Activated CD4-positive, alpha-beta T cell treated with anti-CD3 and anti-CD28 coated beads for 1 hour (primary cell): ENCODE measurements at places on chromosomes 3 and 15.

DNA sequence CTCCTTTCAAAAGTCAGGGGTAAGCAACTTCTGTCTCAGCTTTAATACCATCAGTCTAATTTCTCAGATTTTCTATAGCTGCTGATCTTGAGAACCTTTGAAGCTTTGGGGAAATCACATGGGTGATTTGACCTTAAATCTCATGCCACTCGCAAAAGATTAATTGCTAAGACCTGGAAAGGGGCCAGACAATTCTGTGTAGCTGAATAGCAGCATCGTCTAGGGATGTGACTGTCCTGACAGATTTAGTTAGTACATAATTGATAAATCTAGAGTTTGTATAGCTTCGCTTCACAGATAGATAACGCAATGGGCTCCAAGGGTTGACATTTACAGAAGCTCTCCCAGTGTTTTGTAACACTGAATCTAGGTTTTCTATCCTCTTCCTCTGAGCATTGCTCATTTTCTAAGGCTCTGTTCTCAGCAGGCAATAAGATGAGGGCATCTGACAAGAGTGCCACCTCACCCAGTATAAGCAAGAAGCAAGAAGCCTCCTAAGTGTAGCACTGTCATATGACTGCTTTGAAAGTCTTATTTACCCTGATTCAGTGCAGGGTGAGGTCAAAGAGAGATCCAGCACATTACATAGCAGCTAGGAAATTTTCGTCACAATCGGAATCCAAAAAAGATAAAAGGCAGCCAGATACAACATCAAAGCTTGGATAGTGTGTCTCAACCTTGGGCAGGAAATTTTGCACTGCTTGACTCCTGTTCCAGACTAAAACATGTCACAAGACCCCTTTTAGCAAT is 47.7 kb upstream of the DUT start:
- no peak for DNase-seq

- DNase-seq = no peak
Observed at GRCh38 chr15:91319371-91320059, 219.5 kb downstream of the SV2B start.

DNA sequence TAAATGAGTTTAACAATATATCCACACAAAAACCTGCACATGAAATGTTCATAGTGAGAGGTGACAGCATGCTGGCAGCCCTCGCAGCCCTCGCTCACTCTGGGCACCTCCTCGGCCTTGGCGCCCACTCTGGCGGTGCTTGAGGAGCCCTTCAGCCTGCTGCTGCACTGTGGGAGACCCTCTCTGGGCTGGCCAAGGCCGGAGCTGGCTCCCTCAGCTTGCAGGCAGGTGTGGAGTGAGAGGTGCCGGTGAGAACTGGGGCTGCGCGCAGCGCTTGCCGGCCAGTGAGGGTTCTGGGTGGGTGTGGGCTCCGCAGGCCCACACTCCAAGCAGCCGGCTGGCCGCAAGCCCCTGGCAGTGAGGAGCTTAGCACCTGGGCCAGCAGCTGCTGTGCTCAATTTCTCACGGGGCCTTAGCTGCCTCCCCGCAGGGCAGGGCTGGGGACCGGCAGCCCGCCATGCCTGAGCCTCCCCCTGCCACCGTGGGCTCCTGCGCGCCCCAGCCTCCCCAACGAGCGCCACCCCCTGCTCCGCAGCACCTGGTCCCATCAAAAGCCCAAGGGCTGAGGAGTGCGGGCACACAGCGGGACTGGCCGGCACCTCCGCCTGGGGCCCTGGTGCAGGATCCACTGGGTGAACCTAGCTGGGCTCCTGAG is 3.4 kb downstream of the CCDC13 start:
- no peak for DNase-seq

GRCh38 chr15:72169921-72170611 is 27.5 kb downstream of the GRAMD2A start:
- no peak for DNase-seq

DNA sequence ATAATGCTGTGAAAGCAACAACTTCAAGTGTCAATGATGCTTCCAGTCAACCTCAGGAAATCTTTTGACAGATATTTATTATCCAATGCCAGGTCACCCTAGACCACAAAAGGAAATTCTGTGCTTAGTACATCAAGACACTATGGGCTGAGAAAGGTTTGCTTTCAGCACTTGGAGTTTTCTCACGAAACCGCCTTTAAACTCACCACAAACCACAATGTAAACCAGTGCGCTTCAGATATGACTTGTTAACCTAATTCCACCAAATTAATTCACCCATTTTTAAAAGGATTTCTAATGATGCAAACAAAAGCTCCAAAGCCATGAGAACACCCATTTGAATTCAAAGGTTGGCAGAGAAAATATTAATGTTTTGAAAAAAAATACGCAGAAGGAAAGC is 292.9 kb upstream of the NR2F2 start:
- no peak for DNase-seq

- no peak for DNase-seq
Observed at GRCh38 chr15:98952381-98952803, 55.2 kb downstream of the PGPEP1L start.

DNA sequence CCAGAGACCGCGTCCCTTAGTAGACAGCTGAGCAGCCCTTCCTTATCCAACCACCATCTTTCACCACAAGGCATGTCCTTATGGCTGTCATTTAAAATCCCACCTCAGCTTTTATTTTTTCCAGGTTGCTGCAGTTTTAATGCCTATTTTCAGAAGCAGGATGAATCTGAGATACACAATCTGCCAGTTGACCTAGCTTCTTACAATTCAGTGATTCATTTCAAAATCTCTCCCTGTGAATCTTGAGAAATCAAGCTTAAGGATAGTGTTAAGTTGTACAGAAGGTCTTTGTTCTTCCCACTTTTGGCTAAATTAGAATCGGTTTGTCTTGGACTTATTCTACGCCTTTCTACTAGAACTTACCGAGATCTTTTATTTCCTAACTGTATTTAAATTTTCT is 522.3 kb upstream of the CFAP20DC start:
- DNase-seq = no peak

GRCh38 chr3:188822004-188822403 is 349.8 kb upstream of the TPRG1 start:
- DNase-seq = no peak

DNA sequence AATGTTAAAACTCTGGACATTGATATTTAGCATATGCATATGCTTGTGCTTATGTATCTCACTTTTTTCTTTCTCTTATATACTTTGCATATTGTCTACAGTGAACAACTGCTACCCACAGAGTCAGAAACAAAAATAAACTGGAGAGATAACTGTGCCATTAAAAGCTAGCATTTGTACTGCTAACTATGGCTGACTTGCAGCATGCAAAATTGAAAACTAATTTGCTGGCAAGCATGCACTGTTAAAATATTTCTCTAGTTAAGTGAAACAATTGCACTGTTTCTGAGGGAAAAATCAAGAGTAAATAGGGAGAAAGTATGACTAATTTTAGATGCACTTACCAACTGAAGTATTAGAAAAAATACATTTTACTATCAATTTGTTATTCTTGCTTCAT is 177.8 kb downstream of the CBLB start:
- DNase-seq = no peak

- no peak for DNase-seq
Observed at GRCh38 chr3:146326875-146327543, 76.1 kb upstream of the PLSCR4 start.

- DNase-seq = no peak
Observed at GRCh38 chr15:58361273-58361759, 70.5 kb upstream of the LIPC start.

GRCh38 chr3:106877627-106878026 is 499.6 kb upstream of the CCDC54 start:
- no peak for DNase-seq

GRCh38 chr15:60844511-60845174 is 365.7 kb upstream of the ICE2 start:
- peak; percentile 42 for DNase-seq

- DNase-seq = no peak
Observed at GRCh38 chr15:57773051-57773450, 66.5 kb downstream of the POLR2M start.

GRCh38 chr15:69606144-69606543 is 153.5 kb downstream of the RPLP1 start:
- DNase-seq = no peak

- DNase-seq = no peak
Observed at GRCh38 chr3:126305427-126305826, 51.8 kb downstream of the KLF15 start.

GRCh38 chr3:160435095-160435494 is 14.5 kb downstream of the TRIM59 start:
- no peak for DNase-seq

- no peak for DNase-seq
Observed at GRCh38 chr3:107487490-107487889, 35.3 kb upstream of the BBX start.

GRCh38 chr3:148625095-148625736 is 72.5 kb upstream of the AGTR1 start:
- DNase-seq = no peak

DNA sequence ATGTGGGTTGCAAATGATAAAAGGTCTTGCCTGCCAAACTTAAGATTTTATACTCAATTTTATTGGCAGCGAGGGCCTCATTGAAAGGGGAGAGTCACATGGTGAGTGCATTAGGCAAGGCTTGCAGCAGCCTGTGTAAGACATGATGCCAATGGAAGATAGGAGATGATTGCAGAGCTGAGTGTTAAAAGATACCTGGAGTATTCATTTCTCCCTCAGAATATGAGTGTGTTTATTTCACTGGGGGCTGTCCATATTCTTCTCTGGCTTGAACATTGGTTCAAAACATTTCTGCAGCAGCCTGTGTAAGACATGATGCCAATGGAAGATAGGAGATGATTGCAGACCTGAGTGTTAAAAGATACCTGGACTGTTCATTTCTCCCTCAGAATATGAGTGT is 165.2 kb upstream of the NUDT16 start:
- DNase-seq = no peak

DNA sequence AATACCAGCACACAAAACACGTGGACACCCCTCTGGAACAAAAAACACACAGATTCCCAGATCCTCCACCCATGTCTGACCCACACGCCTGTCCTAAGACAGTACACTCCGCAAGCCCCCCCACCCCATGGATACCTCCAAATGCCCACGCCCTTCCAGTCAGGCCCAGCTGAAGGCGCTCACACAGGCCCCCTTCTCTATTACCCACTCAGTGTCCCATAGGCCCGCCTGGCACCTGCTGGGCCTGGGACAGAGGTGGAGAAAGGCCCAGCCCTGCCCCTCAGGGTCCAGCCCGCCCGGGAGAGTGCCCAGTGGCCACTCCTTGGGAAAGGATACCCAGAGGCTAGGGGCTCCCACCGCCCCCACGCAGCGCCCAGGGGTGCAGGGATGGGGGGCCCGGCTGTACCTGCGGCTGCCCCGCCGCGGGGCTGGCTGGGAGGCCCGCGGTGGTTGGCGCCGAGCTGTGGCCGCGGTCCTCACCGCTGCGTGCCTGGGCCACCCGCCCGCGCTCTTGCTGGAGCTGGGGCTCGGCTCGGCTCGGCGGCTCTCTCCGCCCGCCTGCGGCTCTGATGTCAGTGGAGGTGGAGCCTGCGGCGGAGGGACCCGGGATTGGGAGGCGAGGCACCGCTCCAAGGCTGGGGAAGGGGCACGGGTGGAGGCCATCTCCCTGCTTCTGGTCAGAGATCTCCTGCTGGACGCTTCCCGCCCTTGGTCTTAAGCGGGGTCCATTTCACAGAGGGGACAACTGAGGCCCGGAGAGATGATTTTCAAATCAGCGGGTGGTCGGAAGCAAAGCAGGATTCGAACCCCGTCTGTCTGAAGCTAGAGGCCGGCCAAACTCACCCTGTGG is at the start of gene CAMK1:
TSS of gene CAMK1 (minus strand) at position 522 of the 850 bp plus-strand sequence. CDS start 2,198 bp downstream, outside the sequence.
- DNase-seq = peak; percentile 36

- DNase-seq = no peak
Observed at GRCh38 chr3:112320691-112321090, 12.3 kb upstream of the CD200 start.

DNA sequence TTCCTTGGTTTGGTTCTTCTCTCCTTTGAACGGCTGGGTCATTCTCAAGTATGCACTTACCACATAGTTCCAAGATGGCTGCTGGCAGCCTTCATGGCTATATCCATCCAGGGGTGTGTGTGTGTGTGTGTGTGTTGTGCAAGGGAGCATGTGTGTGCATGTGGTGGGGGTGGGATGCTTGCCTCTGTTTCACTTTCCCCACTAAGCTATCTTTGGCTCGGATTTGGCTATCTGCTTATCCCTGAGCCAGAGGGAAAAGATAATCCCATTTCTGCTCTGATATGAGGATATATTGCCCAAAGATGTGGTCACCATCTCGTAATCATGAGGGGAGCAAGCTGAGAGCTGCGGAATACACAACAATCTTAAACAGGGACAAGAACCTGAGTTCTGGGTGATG is 26.2 kb downstream of the ANAPC13 start:
- DNase-seq = no peak

DNA sequence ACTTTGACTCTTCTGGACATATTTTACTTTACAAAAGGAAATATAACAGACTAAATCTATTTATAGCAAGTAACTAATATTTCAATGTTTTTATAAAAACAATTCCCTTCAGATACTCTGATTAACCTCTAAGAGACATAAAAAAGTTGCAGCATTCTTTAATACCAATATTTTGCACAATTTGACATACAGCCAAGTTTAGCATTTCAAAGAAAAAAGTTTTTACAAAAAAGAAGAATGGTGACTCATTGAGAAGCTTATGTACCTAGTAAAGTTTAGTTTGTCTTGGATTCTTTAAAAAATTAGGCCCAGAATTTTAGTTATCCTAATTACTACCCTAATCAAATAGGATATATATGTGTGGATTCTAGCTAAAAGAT is 17.6 kb downstream of the DAZL start:
- no peak for DNase-seq

DNA sequence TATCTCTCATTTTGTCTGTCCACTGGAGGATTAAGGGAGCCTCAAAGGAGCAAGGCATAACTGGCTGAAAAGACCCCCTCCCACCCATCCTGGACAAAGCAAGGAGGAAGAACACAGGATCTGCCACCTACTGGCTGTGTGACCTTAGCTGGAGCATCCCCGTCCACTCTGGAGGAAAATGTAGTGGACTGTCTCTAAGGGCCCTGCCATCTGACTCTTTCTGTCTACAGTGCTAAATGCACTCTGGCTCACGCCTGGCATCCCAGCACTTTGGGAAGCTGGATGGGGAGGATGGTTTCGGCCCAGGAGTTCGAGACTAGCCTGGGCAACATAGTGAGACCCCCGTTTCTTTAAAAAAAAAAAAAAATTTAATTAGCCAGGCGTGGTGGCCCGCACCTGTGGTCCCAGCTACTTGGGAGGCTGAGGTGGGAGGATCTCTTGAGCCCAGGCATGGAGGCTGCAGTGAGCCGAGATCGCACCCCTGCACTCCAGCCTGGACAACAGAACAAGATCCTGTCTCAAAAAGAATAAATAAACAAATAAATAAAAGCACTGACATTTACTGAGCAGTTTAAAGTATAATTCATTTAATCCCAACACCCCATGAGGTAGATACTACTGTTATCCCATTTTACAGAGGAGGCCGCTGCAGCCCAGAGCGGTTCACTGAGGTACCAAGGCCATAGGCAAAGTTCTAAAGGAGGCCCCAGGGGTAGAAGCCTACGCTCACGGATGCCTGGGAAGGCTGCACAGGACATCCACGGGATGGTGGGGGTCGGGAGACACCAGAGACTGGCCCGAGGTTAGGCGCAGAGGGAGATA is 1.1 kb downstream of the TBC1D2B start:
- DNase-seq = no peak
